PC-9 (cell line): ENCODE measurements at places on chromosomes 2 and 18. TPM values are rescaled to one million over a fixed set of nuclear protein-coding genes. Genes with fewer than 3 reads are reported as not detected.

GPR45 gene
- total RNA-seq: not detected in 2 replicates

COL6A3 gene
- total RNA-seq: 0.57 and 0.75 TPM in 2 replicates

STARD7 gene
- 171 and 189 TPM in 2 replicates for total RNA-seq

LIMS2 gene
- total RNA-seq: 1.4 and 2.5 TPM in 2 replicates

IHH gene
- total RNA-seq: not detected in 2 replicates
